ENCODE measurements at places on chromosomes 11 and 22.

- DNase-seq = no peak
Measured at GRCh38 chr22:35225010-35225409, 32.3 kb upstream of the HMGXB4 start.

- no peak for DNase-seq
Measured at GRCh38 chr11:34160049-34160721, 54.8 kb downstream of the NAT10 start.

DNA sequence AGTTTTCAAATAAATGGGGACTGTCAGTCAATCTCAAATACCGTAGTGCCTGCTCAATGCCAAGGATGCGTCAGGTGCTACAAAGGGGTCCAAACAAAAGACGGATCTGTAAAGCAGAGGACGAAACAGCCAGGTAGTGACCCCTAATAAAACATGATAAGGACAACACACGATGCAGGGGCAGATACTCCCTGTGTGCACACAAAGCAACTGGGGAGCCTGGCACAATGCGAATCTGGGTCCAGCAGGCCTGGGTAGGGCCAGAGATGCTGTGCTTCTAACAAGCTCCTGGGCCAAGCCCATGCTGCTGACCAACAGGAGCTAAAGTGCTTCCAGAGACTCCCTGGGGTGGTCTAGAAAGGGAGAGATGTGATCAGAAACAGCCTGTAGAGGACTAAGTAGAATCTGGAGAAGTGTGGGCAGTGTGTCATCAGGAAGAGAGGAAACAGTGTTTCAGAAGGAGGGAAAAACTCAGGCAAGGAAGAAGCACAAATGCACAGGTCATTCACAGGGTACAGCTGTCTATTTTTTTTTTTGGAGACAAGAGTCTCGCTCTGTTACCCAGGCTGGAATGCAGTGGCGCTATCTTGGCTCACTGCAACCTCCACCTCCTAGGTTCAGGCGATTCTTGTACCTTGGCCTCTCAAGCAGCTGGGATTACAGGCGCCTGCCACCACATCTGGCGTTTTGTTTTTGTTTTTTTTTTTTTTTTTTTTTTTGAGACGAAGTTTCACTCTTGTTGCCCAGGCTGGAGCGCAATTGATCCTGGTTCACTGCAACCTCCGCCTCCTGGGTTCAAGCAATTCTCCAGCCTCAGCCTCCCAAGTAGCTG lies 74.5 kb downstream of the MICAL3 start:
- DNase-seq = no peak

GRCh38 chr11:21896216-21896615 lies 296.7 kb upstream of the ANO5 start:
- no peak for DNase-seq

DNA sequence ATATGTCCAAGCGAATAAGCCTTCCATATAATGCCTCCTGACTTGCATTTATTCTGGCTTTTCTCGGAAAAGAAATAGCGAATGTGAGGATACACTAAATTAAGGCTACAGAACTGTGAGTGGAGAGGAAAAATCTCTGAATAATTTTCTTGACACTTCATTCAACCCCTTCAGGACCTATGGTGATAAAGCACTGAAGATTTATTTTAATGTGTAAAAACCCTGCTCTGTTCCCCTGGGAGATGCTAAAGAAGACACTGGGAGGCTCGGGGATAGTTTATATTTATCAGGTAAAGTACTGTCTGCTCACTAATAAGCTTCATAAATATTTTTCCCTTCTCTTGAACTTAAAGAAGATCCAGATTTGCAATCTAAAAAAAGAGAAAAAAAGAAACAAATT lies 895.8 kb downstream of the OPCML start:
- no peak for DNase-seq

DNA sequence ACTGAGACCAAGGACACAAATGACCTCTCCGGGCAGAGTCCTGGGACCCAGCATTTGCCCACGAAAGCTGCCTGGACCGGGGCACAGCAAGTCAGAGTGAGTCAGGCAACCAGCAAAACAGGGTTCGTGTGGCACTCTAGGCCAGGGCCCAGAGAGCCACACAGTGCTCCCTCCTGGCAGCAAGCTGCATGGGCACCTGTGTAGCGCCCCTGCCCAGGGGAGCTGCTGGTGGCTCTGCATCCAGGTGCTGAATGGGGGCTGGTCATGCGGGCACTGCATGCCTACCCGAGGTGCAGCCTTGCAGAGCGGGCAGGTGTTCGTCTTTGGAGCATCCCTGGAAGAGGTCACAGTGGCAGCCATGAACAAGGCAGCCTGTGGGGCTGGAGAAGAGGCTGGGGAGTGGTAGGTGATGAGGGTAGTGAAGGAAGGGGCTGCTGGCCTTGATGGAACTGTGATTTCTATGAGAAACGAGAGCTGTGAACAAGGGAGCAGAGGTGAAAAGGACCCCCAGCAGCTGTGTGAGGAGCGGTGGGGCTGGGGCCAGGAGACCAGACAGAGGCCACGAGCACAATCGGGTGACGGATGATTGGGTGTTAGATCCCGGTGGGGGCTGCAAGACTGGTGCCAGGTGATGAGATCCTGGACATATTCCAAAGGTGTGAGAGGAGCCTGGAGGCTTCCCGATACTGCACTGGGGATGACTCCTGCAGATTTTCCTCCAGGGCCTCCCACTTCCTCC lies 63.3 kb downstream of the DGCR2 start:
- no peak for DNase-seq

GRCh38 chr11:134235399-134235798 lies 10.9 kb downstream of the VPS26B start:
- no peak for DNase-seq

- no peak for DNase-seq
Measured at GRCh38 chr11:118074785-118075184, 2.1 kb upstream of the TMPRSS4 start.

- DNase-seq = no peak
Measured at GRCh38 chr11:68215087-68215445, 2.0 kb upstream of the KMT5B start.
